ENCODE measurements at places on chromosomes 6 and 20.

DNA sequence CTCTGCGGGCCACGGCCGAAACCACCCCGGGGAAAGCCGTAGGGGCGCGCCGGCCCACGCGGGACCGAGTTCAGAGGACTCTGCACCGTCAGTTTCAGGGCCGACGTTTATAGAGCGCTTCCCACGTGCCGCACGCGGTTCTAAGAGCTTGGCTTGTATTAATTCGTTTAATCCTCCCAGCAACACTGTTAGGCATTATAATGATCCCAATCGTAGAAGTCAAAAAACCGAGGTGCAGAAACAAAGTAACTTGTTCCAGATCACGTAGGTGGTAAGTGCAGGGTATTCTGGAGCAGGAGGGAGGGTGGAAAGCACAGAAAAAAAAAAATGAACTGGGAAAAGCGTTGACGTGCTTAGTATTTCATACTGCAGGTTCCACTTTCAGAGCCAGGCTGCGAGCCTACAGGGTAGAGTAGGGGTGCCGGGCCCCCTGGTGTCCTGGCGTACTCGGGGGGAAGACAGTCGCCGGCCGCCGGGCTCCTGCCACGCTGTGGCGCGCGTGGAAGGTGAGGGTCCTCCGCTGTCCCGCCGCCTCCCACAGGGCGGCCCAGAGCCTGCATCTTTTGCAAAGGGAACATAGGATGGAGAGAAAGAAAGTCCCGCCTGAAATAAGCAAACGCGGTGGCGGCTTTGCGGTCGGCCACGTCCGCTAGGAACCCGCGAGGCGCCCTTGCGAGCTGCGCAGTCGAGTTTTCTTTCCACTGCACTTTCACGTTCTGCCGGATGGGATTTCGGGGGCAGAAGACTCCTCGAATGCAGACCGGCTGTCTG, 10.2 kb upstream of the FOXF2 start:
- no peak for DNase-seq

GRCh38 chr6:117169064-117169665, 96.2 kb upstream of the VGLL2 start:
- DNase-seq = no peak

GRCh38 chr6:119915971-119916370, 566.4 kb upstream of the MAN1A1 start:
- no peak for DNase-seq

GRCh38 chr6:111523484-111524167, 40.6 kb upstream of the REV3L start:
- DNase-seq = no peak

DNA sequence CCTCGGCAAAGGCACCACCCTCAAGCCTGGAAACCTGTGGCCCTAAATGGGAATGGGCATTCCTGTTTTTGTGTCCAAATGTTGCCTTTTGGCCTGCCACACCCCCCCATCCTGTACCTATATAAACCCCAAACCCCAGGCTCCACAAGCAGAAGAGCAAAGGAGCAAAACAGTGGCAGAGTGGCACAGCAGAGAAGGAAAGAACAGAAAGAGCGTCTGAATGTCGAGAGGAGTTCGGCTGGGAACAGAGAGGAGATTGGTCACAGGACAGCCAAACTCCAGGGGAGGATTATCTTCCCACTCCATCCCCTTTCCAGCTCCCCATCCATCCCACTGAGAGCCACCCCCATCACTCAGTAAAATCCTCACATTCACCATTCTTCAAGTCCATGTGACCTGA, 58.0 kb upstream of the PREP start:
- DNase-seq = no peak

DNA sequence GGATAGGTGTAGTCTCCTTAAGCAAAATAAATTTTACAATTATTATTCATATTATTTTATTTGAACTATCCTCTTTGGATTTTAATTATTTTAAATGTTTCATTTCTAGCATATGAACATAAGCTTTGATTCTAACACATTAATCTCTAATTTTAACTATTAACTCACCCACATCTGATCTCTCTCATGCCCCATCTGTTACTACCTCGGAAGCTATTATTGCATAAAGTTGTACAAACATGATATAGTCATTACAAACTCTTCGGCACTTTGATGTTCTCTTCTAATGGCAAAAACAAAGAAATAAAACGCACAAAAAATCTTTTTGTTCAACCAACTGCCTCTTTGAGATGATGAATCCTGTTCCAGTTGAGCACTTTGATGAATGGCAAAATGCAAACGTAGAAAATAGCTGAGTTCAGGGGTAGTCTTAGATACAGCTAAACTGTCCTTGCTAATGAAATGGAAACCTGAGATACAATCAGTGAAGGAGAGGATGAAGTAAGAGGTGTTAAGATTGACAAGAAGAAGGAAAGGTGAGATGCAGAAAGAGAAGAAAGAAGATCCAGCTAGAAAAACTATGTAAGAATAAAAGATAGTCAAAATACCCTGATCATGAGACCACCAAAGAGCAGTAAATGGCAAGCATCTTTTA, 41.1 kb downstream of the EPM2A start:
- no peak for DNase-seq

DNA sequence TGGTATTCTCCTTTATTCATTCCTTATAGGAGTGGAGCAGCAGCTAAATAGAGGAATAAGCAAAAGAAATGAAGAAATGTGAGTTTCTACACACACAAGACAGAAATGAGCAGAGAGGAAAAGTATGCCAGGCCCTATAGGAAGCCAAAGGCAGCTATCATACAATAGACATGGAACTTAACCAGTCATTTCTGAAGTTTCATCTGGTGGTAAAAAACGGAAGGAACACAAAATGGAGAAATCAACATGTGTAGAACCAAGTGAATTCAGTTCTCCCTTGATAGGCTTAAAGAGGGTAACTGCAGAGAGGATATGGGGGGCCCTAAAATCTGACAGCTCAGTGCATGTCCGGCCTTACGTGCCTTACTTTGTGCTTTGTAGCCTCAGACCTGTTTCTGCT, 44.6 kb downstream of the TSBP1 start:
- DNase-seq = no peak

- DNase-seq = no peak
Observed at GRCh38 chr6:79028641-79029314, 49.3 kb downstream of the PHIP start.

GRCh38 chr6:27091661-27092315, 155.7 kb upstream of the PRSS16 start:
- peak; percentile 66 for DNase-seq

DNA sequence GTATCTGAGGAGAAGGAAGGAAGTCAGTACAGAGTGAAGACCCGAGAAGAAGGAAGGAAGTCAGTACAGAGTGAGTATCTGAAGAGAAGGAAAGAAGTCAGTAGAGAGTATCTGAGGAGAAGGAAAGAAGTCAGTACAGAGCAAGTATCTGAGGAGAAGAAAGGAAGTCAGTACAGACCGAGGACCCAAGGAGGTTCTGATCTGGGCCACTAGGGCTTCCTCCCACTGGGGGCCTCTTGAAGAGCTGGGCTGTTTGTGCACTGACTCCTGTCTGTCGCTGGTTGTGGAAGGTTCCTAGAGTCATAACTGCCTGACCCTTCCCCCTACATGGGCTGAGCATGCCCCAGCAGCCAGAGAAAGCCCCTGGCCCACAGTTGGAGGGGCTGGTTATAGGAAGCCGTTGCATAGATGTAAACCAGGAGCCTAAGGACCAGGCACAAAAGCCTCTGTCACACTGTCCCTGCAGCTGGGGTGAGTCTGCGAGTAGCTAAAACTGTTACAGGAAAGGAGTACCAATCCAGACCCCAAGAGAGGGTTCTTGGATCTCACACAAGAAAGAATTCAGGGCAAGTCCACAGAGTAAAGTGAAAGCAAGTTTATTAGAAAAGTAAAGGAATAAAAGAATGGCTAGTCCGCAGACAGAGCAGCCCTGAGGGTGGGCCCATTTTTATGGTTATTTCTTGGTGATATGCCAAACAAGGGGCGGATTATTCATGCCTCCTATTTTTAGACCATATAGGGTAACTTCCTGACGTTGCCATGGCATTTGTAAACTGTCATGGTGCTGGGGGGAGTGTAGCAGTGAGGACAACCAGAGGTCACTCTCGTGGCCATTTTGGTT, 395.9 kb downstream of the PREX1 start:
- DNase-seq = no peak

DNA sequence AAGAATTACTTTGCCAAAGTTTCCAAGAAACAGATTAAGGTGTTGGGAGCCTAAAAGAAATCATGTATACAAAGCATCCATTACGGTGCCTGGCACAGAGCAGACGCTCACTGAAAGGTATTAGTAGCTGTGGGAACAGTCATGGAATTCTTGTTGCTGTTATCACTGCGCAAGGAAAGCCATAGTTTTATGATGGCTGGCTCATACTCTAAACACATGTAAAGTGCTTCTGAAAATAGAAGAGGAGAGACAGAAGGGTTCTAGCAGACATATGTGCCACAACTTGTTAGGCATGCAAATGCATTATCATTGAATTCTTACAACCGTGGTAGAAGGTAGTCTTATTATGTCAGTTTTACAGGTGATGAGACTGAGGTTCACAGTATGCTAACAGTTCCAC, 112.4 kb downstream of the TENT5A start:
- no peak for DNase-seq

- no peak for DNase-seq
Observed at GRCh38 chr6:119129968-119130484, 51.6 kb upstream of the FAM184A start.

- no peak for DNase-seq
Observed at GRCh38 chr6:108484016-108484415, 76.7 kb upstream of the FOXO3 start.

DNA sequence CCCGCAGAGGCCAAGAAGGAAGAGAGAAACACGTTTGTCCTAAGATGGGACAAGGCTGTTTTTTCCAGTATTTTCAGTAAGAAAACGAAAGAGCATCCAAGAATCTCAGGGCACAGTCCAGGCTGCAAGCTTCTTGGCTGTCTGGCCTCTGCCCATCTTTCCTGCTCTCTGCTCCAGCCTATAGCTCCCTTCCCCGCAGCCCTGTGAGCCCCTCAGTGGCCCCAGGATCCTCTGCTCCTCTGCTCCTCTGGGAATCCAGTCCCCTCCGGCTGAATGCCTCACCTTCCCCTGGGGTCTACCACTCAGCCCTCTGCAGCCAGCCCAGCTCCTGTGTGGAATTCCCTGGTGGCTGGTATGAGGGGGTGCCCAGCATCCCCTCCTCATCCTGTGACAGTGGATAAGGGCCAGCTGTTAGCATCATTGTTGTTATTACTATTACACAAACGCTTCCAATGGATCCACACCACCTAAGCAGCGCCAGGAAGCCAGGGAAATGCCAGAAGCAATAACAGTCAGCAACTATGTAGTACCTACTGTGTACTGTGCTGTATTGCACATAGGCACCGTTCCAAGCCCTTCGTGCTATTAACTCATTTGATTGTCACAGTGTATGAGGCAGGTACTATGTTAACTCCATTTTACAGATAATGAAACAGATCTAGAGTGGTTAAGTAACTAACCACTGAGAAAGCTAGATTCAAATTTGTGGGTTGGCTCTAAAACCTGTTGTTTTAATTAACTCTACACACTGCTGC, 60.3 kb upstream of the PTPN1 start:
- no peak for DNase-seq

- peak; percentile 62 for DNase-seq
Observed at GRCh38 chr6:52162940-52163908, 23.0 kb upstream of the IL17A start.

GRCh38 chr20:37198932-37199660, 19.7 kb upstream of the MROH8 start:
- DNase-seq = no peak

- DNase-seq = peak; percentile 90
Observed at GRCh38 chr6:26327450-26328264, 37.3 kb upstream of the BTN3A2 start.

DNA sequence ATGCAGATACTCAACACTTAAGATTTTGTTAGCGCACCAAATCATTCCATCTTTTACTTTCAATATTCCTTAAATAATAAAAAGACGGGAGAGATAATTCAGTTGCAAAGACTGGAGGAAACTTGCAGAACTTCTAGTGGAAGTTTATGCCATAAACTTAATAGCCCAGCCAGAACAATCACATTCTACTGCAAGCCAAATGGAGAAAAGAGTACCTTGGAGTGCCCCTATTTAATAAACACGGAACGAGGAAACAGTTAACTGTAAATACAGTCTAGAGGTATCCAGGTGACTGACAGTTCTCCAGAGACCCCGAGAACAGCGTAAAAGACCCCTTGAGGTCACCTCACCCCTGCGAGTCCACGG, 635 bp downstream of the SLC35B3 start:
- DNase-seq = no peak

- DNase-seq = no peak
Observed at GRCh38 chr6:156691018-156691417, 86.2 kb upstream of the ARID1B start.

DNA sequence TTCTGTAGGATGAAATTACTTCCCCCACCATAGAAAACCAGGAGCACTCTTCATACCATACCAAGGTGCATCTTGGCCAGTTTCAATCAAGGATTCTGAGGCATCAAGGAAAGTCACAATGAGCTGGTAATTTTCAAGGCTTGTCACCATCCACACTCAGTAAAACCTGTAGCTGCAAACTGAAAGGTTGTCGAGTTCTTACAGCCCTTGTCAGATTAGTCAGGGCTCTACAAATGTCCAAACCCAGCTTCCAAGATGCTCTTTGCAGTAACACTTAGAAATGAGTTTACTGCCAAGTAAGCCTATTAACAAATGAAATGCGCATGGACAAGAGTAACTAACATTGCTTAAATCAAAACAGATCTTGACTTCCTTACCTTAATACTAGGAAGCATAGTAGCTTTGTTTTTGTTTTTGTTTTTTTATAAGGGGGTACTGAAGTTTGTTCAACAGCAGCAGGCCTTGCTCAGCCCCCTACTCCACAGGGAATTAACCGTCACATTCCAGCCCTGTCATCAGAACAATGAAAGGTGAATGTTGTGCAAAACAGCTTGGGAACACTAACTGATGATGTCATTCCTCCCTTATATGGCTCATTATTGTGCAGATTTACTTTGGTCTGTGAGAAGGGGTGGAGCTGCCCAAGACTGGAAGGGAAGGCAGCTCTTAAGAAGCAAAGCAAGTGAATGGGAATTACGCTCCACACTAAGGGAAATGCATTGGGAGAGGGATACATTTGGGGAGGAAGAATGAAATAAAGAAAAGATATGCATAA, 49.9 kb upstream of the TMEM30A start:
- no peak for DNase-seq

- DNase-seq = no peak
Observed at GRCh38 chr6:3805448-3806123, 43.6 kb upstream of the FAM50B start.

DNA sequence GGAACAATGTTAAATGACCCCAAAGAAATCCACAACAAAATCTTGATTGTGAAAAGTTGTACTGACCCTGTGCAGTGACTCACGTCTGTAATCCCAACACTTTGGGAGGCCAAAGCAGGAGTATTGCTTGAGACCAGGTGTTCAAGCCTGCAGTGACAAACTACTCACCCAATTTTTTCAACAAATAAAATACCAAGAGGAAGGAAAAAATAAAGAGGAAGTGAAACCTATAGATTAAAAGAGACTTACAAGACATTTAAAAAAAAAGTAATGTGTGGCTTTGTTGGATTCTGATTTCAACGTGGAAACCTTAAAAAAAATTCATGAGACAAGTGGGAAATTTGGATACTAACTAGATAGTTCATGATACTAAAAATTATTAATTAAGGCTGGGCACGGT, 31.9 kb downstream of the GINS1 start:
- DNase-seq = no peak

GRCh38 chr20:46592580-46593362, 42.3 kb upstream of the OCSTAMP start:
- DNase-seq = no peak

All from SK-N-MC (cell line).